Astrocyte of the cerebellum (primary cell): ENCODE measurements at places on chromosomes 7 and 10.

- DNase-seq: no peak
Measured at GRCh38 chr10:74026428-74027015, 28.6 kb downstream of the VCL start.

DNA sequence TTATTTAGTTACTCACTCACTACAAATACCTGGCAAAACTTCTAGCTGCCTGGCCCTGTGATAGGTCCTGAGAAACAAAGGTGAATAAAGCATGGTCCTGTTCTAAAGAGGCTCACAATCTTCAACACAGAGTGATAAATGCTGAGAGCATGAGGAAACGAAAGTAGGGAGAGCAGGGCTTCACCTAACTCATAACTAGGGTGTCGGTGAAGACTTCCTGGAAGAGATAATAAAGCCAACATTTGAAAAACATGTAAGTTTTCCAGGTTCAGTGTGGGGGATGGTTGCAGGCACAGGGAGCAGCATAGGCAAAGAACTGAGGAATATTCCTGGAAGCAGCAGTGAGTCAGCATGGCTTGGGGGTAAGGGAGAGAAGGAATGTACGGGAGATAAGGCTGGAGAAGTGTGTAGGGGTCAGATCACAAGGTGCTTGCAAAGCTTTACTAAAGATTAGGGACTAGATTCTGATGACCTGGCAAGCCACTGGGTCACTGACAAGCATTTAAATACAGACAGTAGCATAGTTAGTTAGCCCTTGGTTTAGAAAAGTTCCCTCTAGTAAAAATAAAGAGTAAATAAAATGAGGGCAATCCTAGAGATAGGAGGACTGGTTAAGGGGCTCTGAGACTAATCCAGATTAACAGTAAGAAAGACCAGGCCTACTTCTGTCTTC is 5.1 kb downstream of the KEL start:
- no peak for DNase-seq

GRCh38 chr7:1289666-1290025 is 57.0 kb downstream of the UNCX start:
- no peak for DNase-seq

- no peak for DNase-seq
Measured at GRCh38 chr7:286266-286665, 3.7 kb upstream of the FOXL3 start.

- no peak for DNase-seq
Measured at GRCh38 chr7:42068554-42069280, 168.3 kb downstream of the GLI3 start.

GRCh38 chr7:92723943-92724342 is 112.4 kb downstream of the CDK6 start:
- DNase-seq: no peak

DNA sequence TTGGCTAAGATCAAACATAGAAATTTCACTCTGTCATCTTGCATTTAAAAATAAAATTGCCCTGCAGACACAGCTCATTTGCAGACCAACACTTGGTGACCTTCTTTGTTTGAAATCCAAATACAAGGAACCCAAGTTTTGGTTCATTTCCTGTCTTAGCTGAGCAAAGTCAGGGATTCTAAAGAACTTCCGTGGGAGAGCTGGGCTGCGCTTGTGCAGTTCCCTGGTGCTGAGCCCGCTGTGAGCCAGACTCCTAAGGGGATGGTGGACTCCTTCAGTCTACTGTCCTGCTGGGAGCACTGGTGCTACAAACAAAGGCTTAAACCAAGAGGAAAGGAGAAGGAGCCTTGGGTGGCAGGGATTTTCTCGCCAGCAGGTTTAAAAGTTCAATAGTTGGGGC is 60.0 kb downstream of the MYOF start:
- DNase-seq: no peak

GRCh38 chr10:5913736-5914135 is 23.7 kb downstream of the FBH1 start:
- no peak for DNase-seq

GRCh38 chr7:139618482-139619366 is 95.2 kb downstream of the CLEC2L start:
- DNase-seq: peak; percentile 28

- no peak for DNase-seq
Measured at GRCh38 chr7:157831143-157831905, 494.5 kb downstream of the DNAJB6 start.

GRCh38 chr10:11165591-11166543 is 148.2 kb downstream of the CELF2 start:
- DNase-seq: no peak

DNA sequence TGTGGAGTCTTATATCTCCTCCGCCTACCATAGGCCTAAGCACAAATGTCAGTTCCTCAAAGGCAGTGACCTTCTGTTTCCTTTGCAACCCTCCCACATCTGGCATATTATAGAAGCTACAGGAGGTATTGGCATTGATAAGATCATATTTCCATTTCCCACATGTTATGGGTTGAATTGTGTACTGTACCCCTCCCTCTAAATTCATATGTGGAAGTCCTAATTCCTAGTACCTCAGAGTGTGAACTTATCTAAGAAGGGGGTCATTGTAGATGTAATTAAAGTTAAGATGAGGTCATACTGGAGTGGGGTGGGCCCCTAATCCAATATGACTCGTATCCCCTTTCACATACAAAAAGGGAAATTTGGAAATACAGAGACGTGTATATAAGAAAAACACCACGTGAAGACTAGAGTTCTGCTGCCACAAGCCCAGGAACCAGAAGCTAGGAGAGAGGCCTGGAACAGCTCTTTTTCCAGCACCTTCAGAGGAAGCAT is 6.1 kb upstream of the LAMB4 start:
- DNase-seq: no peak

- DNase-seq: no peak
Measured at GRCh38 chr10:11068861-11069633, 51.4 kb downstream of the CELF2 start.

DNA sequence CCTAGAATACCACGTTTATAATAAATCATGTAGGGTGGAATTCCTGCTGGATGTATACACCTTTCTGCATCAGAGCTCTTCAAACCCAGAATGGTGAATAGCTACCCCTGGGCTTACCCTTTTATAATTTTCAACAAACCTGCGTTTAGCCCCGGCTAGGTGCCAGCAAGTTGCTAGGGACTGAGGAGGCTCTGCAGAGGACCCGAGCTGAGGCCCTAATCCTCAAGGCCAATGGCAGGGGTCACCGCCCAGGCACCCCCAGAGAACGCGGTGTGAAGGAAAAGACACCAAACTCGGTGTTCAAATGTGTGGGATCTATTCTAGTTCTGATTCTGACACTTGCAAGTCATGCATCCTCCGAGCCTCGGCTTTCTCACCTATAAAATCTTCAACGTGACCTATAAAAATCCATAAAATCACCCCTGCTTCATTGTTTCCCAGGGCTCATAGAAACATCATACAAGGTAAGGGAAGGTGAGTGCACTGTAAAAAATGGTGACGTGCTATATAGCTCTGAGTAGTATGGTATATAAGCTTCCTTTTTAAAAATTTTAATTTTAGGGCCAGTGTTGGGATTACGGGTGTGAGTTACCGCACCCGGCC is 2.5 kb upstream of the ANXA11 start:
- no peak for DNase-seq
